LHCN-M2 (cell line): ENCODE measurements at places on chromosomes 3 and 15.

DNA sequence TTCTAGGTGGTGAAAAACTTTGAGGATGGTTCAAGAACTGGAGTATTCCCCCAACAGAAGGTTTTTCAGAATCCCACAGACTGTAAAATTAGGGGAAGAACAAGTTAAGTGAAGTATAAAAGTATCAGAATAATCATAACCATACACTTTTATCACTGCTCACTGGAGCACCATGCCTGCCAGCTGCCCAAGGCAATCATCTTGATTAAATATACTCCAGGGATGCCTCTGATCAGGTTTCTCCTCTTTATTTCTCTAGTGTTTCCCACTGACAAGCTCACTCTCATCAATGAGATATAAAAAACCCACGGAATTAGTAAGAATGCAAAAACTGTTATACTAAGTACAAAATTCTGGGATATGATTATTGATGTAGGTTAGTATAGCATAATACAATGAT lies 108.0 kb downstream of the STAG1 start:
- DNase-seq: no peak

DNA sequence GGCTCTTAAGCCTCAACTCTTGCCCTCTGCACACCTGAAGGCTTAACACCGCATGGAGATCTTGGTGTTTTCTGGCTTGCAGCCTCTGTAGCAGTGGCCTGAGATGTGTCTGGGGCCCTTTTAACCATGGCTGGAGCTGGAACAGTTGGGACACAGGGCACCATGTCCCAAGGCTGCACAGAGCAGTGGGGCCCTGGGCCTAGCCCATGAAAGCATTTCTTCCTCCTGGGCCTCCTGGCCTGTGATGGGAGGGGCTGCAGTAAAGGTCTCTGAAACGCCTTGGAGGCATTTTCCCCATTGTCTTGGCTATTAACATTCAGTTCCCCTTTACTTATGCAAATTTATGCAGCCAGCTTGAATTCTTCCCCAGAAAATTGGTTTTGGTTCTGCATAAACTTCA lies 735.5 kb upstream of the ALCAM start:
- DNase-seq: no peak

DNA sequence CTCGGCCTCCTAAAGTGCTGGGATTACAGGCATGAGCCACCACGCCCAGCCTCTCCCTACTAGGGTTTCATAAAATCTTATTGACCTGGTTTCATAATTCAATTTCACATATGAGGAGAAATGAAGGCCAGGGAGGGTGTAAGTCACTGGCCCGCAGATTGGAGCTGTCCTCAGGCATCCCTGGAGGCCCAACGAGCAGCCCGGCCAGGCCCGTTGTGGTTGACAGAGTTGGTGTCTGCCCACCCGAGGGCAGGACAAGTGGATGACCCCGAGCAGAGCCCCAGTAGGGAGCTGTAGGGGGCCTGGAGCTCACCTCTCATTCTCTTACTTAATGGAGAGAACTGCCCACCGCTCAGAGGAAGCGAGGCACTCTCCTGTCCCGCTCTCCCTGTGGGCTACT lies 78.9 kb downstream of the CPN2 start:
- DNase-seq: no peak

- DNase-seq: no peak
These were observed 83.3 kb downstream of the SNRK start for GRCh38 chr3:43369404-43370292.

GRCh38 chr3:48069339-48069738 lies 53.1 kb upstream of the MAP4 start:
- no peak for DNase-seq

DNA sequence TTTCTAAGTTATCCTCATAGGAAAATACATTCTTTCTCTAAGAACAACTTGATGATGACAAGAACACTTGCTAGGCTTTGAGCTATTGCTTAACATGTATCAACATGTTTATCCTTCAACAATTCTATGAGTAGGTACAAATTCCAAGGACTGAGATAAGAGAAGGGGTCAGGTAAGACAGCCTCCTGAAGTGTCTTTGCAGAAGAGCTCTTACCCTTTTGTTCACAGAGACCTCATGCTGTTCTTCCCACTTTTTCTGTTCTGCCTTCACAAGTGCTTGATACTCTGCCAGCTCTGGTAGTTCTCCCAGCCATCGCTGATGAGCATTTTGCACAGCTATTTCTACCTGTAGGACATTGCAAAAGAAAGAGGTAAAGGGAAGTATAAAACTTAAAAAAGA lies 50.9 kb downstream of the CEP152 start:
- no peak for DNase-seq

DNA sequence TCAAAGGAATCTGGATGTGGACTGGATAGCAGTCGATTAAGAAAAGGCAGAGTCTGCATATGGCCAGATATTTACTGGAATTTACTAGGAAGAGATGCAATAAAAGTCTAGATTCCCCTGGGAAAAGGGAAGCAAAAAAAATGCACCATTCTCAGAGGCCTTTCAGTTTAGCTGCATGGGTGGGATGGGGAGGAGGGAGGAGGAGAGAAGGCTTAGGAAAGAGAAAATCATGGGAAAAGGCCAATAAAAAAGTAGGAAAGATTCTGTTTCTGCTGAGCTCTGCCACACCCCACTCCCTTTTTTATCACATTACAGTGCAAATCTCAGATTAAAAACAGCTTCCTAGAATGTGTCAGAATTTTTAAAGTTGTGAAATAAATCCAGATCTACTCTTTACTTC lies 103.6 kb downstream of the ADAMTS9 start:
- DNase-seq: no peak

DNA sequence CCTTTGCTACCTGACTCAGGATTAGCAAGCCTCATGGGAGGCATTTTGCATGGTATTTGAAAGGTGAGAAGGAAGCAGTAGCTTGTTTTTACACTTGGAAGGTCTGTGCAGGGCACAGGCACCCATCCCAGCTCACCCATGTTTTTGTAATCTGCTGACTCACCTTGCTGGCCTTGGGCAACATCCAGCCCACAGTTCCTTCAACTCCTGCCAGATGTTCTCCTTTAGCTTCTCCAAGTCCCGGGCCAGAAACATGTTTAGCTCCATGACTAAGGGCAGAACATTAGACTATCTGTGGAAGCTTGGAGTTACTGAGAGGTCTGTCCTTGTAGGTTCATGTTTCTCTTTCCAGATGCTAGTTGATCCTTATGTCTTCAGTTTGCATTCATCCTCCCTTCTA lies 12.4 kb upstream of the ZNF770 start:
- DNase-seq: peak; percentile 71

GRCh38 chr15:68017201-68017600 lies 36.9 kb upstream of the PIAS1 start:
- DNase-seq: no peak

- peak; percentile 93 for DNase-seq
These were observed 104.2 kb downstream of the AGBL1 start for GRCh38 chr15:86183596-86184491.

GRCh38 chr3:5553203-5553602 lies 365.7 kb downstream of the EDEM1 start:
- DNase-seq: no peak

DNA sequence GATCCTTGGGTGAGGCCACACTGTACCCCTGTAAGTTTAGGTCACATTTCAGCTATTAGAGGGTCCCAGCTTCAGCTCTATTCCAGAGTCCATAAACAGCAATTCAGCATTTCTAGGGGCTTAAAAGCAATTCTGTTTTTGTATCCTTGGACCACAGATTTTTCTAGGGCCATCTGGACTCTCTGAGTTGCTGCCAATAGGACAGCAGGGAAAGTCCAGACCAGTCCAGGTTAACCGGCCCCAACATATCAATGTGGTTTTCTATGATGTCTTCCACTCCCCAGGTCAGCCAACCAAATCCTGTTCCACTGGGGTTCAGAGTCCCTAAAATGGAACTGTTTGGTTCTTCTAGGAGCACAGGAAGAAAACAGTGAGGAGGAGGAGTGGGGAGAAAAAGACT lies 40.0 kb downstream of the TYRO3 start:
- no peak for DNase-seq

- DNase-seq: peak; percentile 64
These were observed at the start of gene LRRFIP2 for GRCh38 chr3:37174532-37175126. Gene LRRFIP2, minus strand, starts transcription at chr3:37174582. Its CDS starts 25,599 bp downstream, at chr3:37148983.

GRCh38 chr3:14256046-14256445 lies 77.4 kb downstream of the LSM3 start:
- DNase-seq: no peak

GRCh38 chr3:152556731-152557254 lies 278.1 kb upstream of the P2RY1 start:
- DNase-seq: peak; percentile 49

GRCh38 chr15:85583923-85584390 lies 203.6 kb downstream of the AKAP13 start:
- DNase-seq: peak; percentile 86

- peak; percentile 23 for DNase-seq
These were observed 41.1 kb upstream of the NDUFB4 start for GRCh38 chr3:120554812-120555606.

- no peak for DNase-seq
These were observed 9.9 kb upstream of the EID1 start for GRCh38 chr15:48868023-48868422.

DNA sequence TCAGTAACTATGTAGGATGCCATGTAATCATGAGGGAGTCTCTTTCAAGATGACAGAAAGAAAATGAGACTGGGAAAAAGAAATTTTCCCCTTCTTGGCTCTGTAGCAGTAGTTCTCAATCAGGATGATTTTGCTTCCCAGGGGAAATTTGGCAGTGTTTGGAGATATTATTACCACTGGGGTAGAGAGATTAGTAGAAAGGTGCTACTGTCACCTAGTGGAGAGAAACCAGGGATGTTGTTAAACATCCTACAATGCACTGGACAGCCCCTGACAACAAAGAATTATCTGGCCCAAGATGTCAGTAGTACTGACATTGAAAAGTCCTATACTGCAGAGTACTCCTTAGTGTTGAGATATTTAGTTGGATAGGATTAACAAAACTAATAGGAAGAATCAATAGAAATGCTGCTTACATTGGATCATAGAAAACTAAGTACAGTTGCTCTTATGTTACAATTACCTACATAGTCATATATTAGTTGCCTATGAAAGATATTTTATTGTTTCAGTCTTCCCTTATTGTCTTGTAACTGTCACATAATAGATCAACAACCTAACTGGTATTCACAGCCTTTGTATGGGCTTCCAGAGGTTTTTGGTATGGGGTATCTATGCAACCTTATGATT lies 433.3 kb downstream of the RAP2B start:
- DNase-seq: peak; percentile 66

DNA sequence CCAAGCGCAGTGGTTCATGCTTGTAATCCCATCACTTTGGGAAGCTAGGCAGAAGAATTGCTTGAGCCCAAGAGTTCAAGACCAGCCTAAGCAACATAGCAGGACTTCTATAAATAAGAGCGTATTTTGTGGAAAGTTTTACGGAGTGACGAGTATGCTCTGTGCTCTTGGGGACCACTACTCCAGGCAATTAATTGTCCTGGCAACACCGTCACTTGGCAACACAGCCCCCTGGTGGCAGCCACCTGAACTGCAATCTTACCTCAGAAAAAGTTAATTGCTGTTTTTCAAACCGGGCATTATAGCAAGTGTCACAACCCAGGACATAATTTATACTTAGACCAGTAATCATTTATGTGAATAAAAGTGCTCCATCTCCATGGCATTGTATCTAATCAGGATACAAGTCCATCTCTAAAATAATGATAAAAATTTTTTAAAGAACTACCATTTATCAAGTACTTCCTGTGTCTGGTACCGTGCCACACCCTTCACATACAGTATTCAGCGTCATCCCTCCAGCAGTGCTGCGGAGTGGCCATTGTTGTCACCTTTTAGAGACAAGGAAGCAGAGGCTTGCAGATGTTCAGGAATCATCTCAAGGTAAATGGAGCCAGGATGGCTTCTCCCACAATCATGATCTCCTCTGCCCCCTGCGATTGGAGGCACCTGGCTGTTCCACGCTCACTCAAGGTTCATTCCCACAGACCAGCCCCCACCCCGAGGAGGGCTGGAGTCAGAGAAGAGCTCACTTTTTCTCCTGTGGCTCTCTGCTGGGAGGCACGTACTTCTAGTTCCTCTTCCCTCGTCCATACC lies 34.5 kb downstream of the PLA2G4D start:
- DNase-seq: peak; percentile 19

DNA sequence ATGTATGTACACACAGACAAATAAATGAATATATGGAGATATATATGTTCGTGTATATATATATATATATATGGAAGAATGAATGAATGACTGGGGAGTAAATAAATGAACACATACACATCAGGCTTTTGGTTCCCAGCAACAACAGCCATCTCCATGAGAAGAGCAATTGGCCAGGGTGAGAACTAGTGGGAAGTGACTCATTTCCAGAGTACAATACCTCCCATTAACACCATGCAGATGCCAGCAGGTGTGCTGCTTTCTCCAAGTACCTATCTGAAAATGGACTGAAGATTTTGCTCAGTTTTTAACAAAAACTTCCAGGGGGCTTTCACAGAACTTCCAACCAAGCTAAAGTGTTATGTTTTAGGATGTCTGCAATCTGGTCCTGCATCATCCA lies 179.8 kb upstream of the SLC2A2 start:
- no peak for DNase-seq

DNA sequence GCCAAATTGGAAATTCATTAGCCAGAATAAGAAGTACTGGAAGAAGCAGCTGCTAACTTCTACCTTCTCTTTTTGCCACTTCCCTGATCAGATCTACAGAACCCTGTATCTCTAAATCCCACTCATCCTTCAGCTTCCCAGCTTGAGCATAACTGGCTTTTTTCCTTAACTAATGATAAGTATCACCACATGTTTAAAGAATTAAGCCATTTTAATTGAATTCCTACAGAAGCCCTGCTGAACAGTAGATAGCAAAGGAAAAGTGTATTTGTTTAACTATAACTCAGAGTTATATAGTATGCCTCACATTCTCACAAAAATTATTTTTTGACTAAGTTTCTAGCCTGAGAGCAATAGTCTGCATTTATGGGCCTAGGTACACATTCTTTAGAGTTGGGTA lies 262.4 kb downstream of the UBE2E2 start:
- no peak for DNase-seq

- DNase-seq: no peak
These were observed 19.3 kb upstream of the ANXA2 start for GRCh38 chr15:60417112-60417511.

- no peak for DNase-seq
These were observed 136.3 kb downstream of the FOXP1 start for GRCh38 chr3:71447197-71447596.

DNA sequence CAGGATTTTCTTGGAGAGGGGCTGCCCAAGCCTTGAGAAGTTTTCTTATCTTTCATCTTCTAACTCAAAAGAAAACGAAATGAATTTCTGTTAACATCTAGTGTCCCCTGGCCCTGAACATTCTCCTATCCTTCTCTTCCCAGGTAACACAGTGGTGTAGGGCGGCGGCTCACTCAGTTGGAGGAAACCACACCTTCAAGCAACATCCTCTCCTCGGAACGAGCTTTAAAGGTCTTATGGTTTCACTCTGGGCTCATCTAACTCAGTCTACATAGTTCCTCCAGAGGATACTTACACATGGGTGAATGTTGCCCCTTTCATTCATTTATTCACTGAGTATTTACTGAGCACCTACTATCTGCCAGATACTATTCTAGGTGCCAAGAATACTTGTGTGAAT lies 31.0 kb upstream of the KLHL6 start:
- no peak for DNase-seq

DNA sequence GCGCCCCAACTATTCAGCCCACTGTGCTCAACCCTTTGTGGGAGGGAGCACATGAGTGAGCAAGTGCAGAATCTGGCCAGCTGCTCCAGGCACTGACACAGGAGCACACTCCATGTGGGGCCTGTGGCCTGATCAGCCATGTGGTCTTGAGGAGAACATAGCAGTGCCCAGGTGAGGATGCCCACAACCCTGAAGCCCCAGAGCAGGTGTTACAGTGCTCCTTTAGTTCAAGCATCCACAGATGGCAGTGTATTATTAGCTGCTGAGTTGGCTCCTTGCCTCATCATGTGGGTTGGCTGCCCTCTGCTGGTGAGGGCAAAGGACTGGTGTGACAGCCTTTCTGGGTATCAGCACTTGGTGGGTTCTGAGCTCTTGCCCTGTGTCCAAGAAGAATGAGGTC lies 1588.2 kb downstream of the SI start:
- peak; percentile 42 for DNase-seq
